ENCODE measurements at places on chromosomes 11 and 22.

GRCh38 chr22:29224121-29224858, 18.6 kb downstream of the EMID1 start:
- no peak for DNase-seq

- no peak for DNase-seq
These were observed 73.4 kb downstream of the WNT7B start for GRCh38 chr22:45903355-45904135.

DNA sequence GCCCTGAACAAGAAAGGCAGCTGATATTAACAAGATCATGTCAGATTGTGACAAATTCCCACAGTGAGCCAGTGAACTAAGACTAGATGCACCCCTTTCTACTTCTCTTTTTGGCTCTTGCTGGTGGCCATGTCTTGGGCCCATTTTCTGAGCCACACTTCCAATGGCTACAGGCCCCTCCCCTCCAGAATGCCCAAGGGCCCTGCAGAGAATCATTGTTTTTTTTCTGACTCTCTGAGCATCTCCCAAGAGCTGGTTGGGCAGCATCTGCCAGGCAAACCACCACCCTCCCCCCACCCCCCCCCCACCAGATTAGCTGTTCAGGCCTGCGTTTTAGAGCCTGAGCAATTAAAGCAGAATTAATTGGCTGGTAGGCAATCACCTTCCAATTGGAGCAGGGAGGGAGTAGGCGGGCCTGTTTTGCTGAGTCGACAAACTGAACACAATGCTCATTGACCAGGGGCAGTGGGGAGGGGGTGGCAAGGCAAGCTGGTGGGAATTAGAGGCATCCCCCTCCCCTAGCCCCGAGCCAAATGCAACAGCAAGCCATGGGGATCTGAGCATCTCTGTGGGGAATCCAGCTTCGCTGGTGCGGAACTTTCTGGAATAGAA, 541.4 kb downstream of the MN1 start:
- DNase-seq: no peak

GRCh38 chr22:50114221-50115021, 24.6 kb downstream of the MOV10L1 start:
- no peak for DNase-seq

- no peak for DNase-seq
These were observed 30.3 kb downstream of the MYO18B start for GRCh38 chr22:25772288-25772687.

DNA sequence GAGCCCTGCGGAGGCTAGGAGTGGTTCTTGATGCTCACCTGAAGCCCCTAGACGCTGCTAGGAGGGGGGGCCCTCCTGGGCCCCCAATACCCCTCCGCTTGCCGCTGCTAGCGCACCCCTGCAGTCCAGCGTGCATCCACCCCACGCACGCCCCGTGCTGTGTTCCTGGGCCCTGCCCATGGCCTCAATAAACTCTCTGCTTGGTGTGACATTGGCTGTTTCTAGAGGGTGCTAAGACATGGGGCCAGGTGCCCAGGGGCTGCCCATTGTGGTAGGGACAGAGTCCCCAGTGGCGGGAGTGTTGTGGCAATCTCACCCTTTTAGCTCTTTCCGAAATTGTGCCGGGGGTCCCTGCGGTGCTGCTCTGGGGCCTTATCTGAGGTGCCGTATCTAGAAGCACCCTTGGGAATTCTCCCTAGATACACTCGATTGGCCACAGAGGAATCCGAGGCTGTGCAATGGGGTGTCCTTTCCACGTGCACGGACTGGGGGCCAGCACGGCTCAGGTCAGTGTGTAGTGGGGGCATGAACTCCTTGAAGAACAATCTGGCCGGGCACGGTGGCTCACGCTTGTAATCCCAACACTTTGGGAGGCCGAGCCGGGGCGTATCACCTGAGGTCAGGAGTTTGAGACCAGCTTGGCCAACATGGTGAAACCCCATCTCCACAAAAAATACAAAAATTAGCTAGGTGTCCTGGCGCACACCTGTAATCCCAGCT, 10.9 kb downstream of the MAPK8IP2 start:
- DNase-seq: no peak

- no peak for DNase-seq
These were observed 2.2 kb upstream of the OR51E2 start for GRCh38 chr11:4699697-4700435.

GRCh38 chr11:133070791-133071190, 461.5 kb downstream of the OPCML start:
- DNase-seq: no peak

GRCh38 chr11:74493791-74494630, 487 bp upstream of the LIPT2 start:
- no peak for DNase-seq

DNA sequence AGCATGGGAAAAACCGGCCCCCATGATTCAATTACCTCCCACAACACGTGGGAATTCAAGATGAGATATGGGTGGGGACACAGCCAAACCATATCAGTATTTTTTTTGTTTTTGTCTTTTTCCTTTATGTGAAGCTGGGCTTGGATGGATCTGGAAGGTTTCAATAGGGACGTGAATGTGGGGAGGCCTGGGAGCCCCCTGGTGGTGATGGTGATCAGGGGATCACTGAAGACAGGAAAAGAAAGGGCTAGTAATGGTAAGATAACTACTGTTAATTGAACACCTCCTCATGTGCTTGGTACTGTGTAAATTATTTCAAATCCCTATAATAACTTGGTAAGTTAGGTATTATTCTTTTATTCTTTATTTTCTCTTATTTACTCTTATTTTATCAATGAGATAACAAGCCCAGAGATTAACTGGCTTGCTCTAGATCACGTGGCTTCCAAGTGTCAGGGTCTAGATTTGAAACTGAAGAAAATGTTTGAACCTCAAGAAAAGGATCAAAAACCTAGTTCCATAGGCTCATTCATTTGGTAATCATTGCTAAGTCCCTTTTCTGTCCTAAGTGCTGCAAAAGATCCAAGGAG, 364.2 kb downstream of the TENM4 start:
- no peak for DNase-seq

DNA sequence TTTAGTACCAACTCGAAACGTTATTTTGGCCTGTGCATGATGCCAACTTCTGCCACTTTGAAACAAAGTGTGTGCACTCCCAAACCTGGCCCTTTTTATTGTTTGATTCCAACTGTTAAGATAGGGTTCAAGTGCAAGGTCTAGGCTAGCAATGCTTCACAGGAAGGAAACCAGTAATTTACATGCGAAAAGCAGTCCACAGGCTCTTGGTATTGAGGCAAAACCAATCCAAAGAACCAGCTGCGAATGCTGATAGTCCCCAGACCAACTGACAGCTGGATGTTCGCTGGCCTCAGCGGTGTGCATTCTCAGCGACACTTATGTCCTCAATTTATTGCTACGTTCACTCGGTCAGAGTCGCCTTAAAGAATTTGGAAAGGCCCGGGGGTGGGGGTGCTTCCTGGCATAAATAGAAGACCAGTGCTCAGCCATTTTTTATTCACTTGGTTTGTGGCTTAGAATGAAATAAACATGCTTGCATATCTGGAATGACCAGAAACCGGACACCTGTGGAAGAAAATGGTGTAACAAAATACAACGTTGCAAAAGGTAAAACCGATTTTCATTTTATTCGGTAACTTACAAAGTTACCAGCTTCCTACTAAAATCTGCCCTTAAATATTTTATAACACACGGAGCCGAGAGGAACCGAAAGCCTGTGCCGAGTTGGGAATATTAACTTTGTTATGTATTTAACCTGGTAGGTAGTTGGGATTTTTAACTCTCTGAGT, 1.6 kb downstream of the CPT1A start:
- no peak for DNase-seq

- no peak for DNase-seq
These were observed 129.4 kb downstream of the CCDC34 start for GRCh38 chr11:27233654-27234042.

DNA sequence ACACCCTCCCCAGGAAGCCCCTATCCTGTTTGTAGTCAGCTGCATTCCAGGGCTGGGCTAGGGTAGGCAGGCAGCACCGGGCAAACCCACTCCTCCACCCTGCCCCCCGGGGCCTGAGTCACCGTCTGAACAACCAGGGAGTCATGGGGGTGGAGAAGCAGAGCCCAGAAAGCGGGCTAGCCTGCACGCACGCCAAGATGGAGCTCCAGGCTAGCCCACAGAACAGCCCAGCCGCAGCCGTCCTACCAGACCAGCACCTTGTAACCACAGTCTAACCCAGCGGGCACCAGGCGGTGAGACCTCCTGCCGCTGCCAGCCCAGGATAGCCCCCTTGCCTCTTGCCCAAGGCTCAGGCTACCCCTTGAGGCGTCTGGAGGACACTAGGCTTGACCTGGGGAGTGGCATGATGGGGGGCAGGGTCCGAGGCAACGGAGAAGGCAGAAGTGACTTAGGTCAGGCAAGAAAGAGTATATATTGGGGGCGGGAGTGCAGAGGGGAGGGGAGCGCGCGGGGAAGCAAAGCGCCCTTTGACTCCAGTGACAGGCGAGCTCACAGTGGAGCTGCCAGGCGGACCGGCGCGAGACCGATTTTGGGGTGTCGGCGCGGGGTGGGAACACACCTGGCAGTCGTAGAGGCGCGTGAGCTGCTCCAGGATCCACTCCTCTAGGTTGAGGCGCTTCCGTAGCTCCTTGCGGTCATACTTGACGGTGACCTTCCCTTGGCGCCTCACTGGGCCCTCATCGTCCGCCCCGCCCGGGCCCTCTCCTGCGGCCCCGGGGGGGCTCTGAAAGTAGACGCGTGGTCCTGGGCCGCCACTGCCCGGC, 734 bp downstream of the PPP1R14B start:
- DNase-seq: peak; percentile 53

Data from activated T-cell treated with anti-CD3 and anti-CD28 coated beads for 1 hour (primary cell).